Aorta (tissue), 5 donors: ENCODE measurements at places on chromosomes 13 and 19. TPM values are rescaled to one million over a fixed set of nuclear protein-coding genes. Genes with fewer than 3 reads are reported as not detected.
A peak's percentile ranks its signal among the peaks of the same experiment; 100 is the strongest.

GRCh38 chr13:97719736-97720135 is 233.7 kb upstream of the IPO5 start:
- H3K4me3 ChIP-seq = no peak overlapping the region
- no peaks in the 10 kb centered on the region for H3K36me3 ChIP-seq
- H3K27ac ChIP-seq = no peak overlapping the region

GRCh38 chr13:71454509-71454908 is 412.5 kb downstream of the DACH1 start:
- no peaks in the 10 kb centered on the region for H3K36me3 ChIP-seq
- H3K4me3 ChIP-seq = no peak overlapping the region
- no peaks in the 10 kb centered on the region for H3K27me3 ChIP-seq
- no peak for DNase-seq

- no peaks in the 10 kb centered on the region for H3K4me1 ChIP-seq
- H3K36me3 ChIP-seq = no peaks in the 10 kb centered on the region
- H3K4me3 ChIP-seq = no peak overlapping the region
- no peaks in the 10 kb centered on the region for H3K27me3 ChIP-seq
- H3K27ac ChIP-seq = no peak overlapping the region
Measured at GRCh38 chr13:32017474-32017873, 14.1 kb upstream of the FRY start.

- H3K27ac ChIP-seq = no peak overlapping the region
- no peaks in the 10 kb centered on the region for H3K27me3 ChIP-seq
- DNase-seq = no peak
- H3K36me3 ChIP-seq = no peaks in the 10 kb centered on the region
- H3K4me3 ChIP-seq = no peak overlapping the region
Measured at GRCh38 chr13:38830442-38831045, 143.7 kb downstream of the FREM2 start.

GRCh38 chr19:7224209-7224686 is 70.0 kb downstream of the INSR start:
- no peaks in the 10 kb centered on the region for H3K4me1 ChIP-seq
- H3K36me3 ChIP-seq = no peaks in the 10 kb centered on the region
- H3K27me3 ChIP-seq = no peaks in the 10 kb centered on the region
- H3K27ac ChIP-seq = no peak overlapping the region
- DNase-seq = no peak

DNA sequence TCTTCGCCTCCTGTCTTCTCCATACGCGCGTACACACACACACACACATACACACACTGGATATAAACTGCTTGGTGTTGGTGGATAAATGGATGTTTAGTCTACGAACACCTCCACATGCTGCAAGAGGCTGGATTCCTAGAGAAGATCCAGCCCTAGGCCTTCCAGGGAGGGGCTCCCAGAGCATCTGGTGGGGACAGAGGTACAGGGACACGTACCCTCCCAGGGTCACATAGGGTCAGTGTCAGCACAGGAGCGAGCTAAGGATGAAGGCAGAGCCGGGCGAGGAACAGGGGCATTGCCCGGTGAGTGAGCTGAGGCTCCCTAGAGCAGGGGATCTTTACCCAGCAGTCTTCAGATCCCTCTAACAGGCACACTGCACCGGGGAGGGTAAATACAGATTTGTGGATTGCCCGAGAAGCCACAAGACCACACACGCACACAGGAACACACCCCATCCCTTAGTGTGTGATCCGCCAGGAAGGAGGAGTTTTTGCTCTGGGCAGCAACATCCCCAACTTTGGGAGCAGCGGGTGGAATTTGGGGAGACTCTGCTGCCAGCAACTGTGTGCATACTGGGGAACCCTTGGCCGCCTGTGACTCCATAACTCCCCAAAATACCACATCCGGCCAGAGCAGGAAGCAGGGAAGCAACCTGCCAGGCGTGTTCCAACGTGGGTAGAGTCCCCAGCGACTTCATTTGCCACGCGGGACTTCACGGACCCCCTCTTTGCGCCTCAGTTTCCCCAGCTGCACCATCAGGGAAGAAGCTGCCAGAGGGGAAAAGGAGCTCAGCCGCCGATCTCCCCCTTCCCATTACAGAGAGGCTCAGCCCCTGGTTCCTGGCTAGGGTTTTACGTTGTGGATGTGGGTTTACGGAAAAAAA is 5.8 kb upstream of the TLE2 start:
- no peaks in the 10 kb centered on the region for H3K36me3 ChIP-seq
- H3K4me1 ChIP-seq = no peaks in the 10 kb centered on the region
- H3K4me3 ChIP-seq = peak overlapping the region; percentile 33
- no peak for DNase-seq
- H3K27me3 ChIP-seq = no peaks in the 10 kb centered on the region
- no peak overlapping the region for H3K27ac ChIP-seq

GRCh38 chr19:16739546-16739945 is 19.9 kb downstream of the NWD1 start:
- H3K4me1 ChIP-seq = no peaks in the 10 kb centered on the region
- no peaks in the 10 kb centered on the region for H3K36me3 ChIP-seq
- H3K4me3 ChIP-seq = no peak overlapping the region
- H3K27me3 ChIP-seq = no peaks in the 10 kb centered on the region
- no peak overlapping the region for H3K27ac ChIP-seq
- DNase-seq = no peak

DNA sequence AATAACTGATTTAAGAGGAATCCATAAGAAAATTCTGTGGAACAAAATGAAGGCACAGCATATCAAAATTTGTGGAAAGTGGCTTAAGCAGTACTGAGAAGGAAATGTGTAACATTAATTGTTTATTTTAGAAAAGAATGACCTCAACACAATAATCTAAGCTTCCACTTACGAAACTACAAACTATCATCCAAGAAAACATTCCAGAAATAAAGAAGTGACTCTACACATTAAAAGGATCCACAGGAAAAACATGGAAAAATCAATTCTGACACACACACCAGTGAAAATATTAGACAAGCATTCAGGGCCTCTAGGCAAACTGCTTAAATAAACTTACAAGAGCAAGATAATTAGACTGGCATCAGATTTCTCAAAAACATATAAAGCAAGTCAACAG is 14.0 kb downstream of the EXOSC8 start:
- no peaks in the 10 kb centered on the region for H3K27me3 ChIP-seq
- peaks cover 2% of the 10 kb centered on the region for H3K36me3 ChIP-seq
- H3K4me1 ChIP-seq = no peaks in the 10 kb centered on the region
- no peak overlapping the region for H3K4me3 ChIP-seq

- H3K27ac ChIP-seq = no peak overlapping the region
- no peaks in the 10 kb centered on the region for H3K27me3 ChIP-seq
- no peaks in the 10 kb centered on the region for H3K36me3 ChIP-seq
- H3K4me3 ChIP-seq = no peak overlapping the region
- H3K4me1 ChIP-seq = no peaks in the 10 kb centered on the region
Measured at GRCh38 chr19:872266-872951, 12.9 kb downstream of the CFD start.

- H3K27ac ChIP-seq = no peak overlapping the region
- H3K4me1 ChIP-seq = no peaks in the 10 kb centered on the region
- H3K4me3 ChIP-seq = no peak overlapping the region
- H3K36me3 ChIP-seq = no peaks in the 10 kb centered on the region
Measured at GRCh38 chr13:40922437-40923040, 96.6 kb downstream of the ELF1 start.

DNA sequence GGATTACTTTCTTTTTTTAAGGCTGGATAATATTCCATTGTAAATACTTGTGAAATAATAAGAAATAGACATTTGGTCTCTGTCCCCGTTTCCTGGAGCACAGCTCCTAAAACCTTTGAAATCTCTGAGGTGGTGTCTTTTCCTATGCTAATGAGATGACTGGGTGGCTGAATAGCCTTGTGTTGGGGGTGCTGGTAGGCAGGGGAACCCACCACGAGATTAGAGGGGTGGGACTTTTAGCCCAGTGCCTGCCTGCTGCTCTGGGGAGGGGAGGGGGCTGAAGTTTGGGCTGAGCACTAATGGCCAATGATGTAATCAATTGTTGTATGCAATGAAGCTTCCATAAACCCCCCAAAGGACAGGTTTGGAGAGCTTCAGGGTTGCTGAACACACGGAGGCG is 175.7 kb downstream of the FGF9 start:
- no peaks in the 10 kb centered on the region for H3K36me3 ChIP-seq
- no peaks in the 10 kb centered on the region for H3K27me3 ChIP-seq
- no peaks in the 10 kb centered on the region for H3K4me1 ChIP-seq
- no peak overlapping the region for H3K27ac ChIP-seq
- DNase-seq = no peak

- no peaks in the 10 kb centered on the region for H3K4me1 ChIP-seq
- no peak for DNase-seq
- H3K27ac ChIP-seq = no peak overlapping the region
- no peaks in the 10 kb centered on the region for H3K27me3 ChIP-seq
- no peak overlapping the region for H3K4me3 ChIP-seq
- no peaks in the 10 kb centered on the region for H3K36me3 ChIP-seq
Measured at GRCh38 chr13:109737606-109738005, 48.8 kb downstream of the IRS2 start.

DNA sequence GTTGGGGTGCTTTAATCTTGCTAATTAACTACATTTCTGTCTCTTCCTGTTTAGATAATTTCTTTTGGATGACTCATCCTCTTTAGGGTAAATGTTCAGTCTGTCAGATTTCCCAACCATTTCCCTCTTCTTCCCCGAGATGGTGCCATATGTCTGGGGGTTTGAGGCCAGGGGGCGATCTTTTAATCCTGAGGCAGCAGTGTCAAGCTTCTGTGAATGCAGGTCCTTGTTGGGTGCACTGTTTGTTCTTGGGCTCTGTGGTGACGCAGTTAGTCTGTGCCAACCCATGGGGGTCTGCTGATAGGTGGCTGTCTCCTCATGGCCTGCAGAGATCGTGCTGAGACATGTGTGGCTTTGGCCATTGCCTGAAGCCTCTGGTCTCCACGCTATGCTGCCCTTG is 420.4 kb downstream of the NDFIP2 start:
- DNase-seq = no peak
- no peak overlapping the region for H3K27ac ChIP-seq
- no peaks in the 10 kb centered on the region for H3K36me3 ChIP-seq

DNA sequence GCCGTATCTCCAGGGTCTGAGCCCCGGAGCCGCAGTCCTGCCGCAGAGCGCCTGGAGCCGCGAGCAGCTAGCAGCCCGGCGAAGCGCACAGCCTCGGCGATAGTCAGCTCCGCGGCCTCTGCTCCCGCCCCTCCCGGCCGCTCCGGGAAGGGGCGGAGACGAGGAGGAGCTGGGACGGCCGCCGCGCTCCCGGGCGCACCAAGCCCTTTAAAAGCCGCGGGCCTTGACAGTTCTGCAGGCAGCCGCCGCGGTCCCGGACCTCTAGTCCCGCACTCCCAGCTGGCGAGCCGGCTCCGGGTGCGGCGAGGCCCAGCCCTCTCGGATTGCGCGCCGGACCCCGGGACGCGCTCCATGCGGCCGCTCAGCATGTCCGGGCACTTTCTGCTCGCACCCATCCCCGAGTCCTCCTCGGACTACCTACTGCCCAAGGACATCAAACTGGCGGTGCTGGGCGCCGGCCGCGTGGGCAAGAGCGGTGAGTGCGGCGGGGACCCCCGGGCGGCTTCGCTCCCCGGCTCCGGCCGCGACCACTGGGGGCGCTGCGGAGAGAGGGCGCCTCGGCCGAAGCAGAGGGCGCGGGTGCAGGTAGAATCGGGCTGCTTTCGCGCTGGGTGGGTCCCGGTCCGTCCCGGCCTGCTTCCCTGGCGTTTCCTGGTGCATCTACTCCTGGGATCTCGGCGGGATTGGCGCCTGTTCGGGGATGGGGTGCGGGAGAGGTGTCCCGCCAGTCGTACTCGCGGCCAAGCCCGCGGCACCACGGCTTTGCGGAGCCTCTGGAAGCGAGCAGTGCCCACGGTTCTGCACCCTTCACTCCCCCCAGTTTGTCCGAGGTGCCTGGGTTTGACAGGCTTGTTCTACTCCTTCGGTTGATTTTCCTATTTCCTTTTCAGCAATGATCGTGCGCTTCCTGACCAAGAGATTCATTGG is at the start of gene RASL11A:
RASL11A (plus strand) TSS at position 237 of the 927 bp plus-strand sequence; CDS start at position 352, 115 bp downstream.
- H3K4me3 ChIP-seq = peak within 1 kb of the TSS; percentile 65
- peak within 1 kb of the TSS; percentile 50 for H3K27ac ChIP-seq
- DNase-seq = peak; percentile 96
- H3K4me1 ChIP-seq = no peaks in the 10 kb centered on the region

DNA sequence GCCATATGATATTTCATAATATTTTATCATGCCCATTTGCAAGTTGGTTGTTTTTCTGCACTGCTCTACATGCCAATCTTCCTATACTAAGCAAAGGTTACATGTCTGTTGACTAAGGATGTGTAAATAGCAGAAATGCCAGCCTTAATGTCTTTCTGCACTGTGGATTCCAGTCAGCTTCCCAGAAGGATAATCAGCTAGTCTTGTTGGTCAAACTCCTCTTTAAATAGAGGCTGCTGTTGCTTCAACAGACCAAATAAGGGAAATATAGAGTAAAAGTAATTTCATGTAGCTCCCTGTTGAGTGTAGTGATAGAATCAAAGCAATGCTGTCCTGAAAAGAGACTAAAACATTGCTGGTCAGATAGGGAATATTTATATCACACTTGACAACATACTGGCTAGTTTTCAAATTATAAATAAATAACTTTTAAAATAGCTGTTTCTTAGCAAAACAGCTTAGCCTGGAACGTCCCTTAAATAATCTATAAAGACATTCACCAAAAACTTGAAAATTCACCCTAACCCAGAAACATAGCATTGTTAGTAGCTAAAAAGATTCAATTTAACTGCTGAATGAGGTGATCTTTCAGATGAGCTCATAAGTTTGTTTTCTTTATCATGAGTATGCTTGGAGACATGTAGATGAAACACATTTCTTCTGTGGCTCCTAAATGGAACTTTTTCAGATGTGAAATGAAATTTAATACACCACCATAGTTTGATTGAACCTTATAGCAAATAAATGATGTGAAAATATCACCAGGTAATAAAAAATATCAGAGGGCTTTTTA is 56.6 kb downstream of the FRY start:
- peaks cover 2% of the 10 kb centered on the region for H3K36me3 ChIP-seq
- H3K4me3 ChIP-seq = no peak overlapping the region
- no peak for DNase-seq

DNA sequence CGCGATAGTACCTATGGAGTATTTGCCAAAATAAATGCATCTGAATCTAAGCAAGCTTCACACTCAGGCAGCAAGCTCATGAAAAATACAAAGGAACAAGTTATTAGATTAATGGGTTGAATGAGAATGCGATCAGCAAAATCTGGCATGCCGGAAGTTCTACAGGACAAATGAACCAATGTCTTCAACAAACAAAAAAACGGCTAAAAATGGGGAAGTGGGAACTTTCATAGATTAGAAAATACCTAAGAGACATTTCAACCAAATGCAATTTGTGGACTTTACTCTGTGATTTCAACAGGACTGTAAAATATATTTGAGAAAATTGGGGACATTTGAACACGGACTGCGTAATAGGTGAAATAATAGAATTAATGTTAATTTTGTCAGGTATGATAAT is 22.4 kb upstream of the RNASEH2B start:
- no peaks in the 10 kb centered on the region for H3K36me3 ChIP-seq
- H3K27me3 ChIP-seq = no peaks in the 10 kb centered on the region
- DNase-seq = no peak
- H3K4me1 ChIP-seq = no peaks in the 10 kb centered on the region
- no peak overlapping the region for H3K27ac ChIP-seq

The SLC6A16 gene
- 3.0 TPM for total RNA-seq

The SIAH3 gene
- total RNA-seq = not detected

The LNX2 gene
- total RNA-seq = 10.3 TPM

The TGFBR3L gene
- total RNA-seq = 0.84 TPM

The SHANK1 gene
- 0.45 TPM for total RNA-seq
